CD14-positive monocyte (primary cell): ENCODE measurements at places on chromosomes 11 and 22. TPM values are rescaled to one million over a fixed set of nuclear protein-coding genes. Genes with fewer than 3 reads are reported as not detected.

DNA sequence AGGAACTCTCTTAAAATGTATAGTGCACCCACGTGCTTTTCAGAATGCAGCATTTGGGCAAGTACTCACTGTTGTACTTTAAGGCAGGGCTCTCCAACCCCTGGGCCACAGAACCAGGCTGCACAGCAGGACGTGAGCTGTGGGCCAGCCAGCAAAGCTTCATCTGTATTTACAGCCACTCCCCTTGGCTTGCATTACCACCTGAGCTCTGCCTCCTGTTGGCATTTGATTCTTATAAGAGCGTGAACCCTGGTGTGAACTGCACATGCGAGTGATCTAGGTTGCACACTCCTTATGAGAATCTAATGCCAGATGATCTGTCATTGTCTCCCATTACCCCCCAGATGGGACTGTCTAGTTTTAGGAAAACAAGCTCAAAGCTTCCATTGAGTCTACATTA is 3.0 kb downstream of the C11orf58 start:
- peak overlapping the region; percentile 53 for H3K27ac ChIP-seq
- H3K27me3 ChIP-seq: no peaks in the 10 kb centered on the region
- no peak for DNase-seq
- peaks cover 43% of the 10 kb centered on the region for H3K36me3 ChIP-seq

DNA sequence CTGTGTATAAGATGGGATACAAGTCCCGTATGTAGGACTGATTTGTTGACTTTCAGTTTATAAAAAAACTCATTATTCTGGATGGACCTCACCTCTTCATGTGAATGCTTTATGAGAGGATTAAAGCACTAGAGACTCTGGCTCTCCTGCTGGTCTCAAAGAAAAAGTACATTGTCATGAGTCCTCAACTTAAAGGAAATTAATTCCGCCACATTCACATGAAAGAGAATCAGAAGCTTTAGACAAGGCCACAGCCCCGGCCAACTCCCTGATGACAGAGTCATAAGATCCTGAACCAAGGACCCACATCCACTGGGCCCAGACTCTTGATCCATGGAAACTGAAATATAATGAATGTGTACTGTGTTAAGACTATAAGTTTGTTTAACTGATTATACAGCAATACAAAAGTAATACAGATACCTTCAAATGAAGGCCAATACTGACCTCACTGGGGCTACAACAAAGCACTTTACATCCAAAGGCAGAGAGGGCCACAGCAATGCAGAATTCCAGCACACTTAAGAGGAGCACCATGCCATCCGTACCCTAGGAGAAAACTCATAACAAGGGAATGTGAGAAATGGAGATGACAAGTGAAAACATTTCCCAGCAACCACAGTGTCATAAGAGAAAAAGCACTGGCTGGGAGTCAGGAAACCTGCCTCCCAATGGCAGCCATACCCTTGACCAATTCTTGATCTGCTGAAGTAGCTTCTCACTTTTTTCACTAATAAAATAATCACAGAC is 25.4 kb upstream of the MS4A6A start:
- no peaks in the 10 kb centered on the region for H3K27me3 ChIP-seq
- no peak for DNase-seq
- peaks cover 73% of the 10 kb centered on the region for H3K36me3 ChIP-seq

- H3K27ac ChIP-seq: no peak overlapping the region
- H3K4me3 ChIP-seq: no peak overlapping the region
- DNase-seq: no peak
- H3K4me1 ChIP-seq: no peaks in the 10 kb centered on the region
Measured at GRCh38 chr11:130426223-130426836, 2.1 kb downstream of the ADAMTS8 start.

The CAT gene
- polyA plus RNA-seq: 432 TPM

- peak overlapping the region; percentile 39 for H3K27ac ChIP-seq
- H3K27me3 ChIP-seq: no peaks in the 10 kb centered on the region
- DNase-seq: peak; percentile 33
- peaks cover 25% of the 10 kb centered on the region for H3K4me1 ChIP-seq
Measured at GRCh38 chr11:118401880-118402590, 629 bp downstream of the ATP5MG start.

DNA sequence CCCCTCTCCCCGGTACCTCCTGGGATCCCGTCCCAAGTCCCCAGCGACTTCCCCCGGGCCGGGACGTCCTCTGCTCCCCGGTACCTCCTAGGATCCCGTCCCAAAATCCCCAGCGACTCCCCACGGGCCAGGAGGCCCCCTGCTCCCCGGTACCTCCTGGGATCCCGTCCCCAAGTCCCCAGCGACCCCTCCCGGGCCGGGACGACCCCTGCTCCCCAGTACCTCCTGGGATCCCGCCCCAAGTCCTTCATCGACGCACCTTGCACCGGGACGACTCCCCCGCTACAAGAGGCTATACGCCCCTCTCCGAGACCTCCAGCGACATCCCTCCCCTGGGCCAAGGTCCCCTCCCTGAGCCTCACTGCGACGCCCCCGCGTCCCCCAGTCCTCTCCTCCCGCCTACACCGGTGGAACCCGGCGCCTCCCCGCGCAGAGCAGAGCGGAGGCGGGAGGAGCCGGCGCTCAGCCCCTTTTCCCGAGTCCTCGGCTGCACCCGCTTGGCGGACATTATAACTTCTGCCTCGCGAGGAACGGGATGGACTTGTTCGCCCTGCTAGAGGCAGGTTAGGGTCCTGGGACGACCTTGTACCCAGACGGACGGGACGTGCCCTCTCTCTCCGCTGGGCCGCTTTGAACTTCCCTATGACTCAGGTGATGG is 912 bp downstream of the KREMEN1 start:
- no peak overlapping the region for H3K27ac ChIP-seq
- DNase-seq: peak; percentile 55
- peaks cover 74% of the 10 kb centered on the region for H3K27me3 ChIP-seq
- H3K36me3 ChIP-seq: no peaks in the 10 kb centered on the region
- peaks cover 28% of the 10 kb centered on the region for H3K4me1 ChIP-seq

The USP2 gene
- not detected for polyA plus RNA-seq
